ENCODE measurements at places on chromosomes 6 and 20. TPM values are rescaled to one million over a fixed set of nuclear protein-coding genes. Genes with fewer than 3 reads are reported as not detected.

- DNase-seq: no peak
Observed at GRCh38 chr6:128883906-128884305, 968 bp downstream of the LAMA2 start.

- DNase-seq: no peak
Observed at GRCh38 chr20:4838526-4838925, 116.8 kb downstream of the PRND start.

- DNase-seq: no peak
Observed at GRCh38 chr6:123804014-123804786, 535 bp downstream of the NKAIN2 start.

DNA sequence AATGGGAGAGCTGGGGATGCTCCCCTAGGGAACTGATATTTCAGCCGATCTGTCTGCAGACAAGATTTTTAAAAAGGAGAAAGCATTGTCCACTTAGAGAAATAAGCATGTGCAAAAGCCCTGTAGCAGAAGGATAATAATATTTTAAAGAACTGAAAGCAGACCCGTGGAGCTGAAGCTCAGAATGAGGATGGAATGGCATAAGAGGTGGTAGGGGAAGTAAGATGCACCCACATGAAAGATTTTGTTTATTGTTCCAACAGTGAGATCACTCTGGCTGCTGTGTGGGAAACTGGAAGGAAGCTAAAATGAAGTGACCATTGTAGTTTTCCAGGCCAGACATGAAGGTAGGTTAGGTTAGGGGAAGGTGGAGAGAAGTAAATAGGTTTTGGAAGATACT is 266.4 kb upstream of the PRDM1 start:
- no peak for DNase-seq

DNA sequence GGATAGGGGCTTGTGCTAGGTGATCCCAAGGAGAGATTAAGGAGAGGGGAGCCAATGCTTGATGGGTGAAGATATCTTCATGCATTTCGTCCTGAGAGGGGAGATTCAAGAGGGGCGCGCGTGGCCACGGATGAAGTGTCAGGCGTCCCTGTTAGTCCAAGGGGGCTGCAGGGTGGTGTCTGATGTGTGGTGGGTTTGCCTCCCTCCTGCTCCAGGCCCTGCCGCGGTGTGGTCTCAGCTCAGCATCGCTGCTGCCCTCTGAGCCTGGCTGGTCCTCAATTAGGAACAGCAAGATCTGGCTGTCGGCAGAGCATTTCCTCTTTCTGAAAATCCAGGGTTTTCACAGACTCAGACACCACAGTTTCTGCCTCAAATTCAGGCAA is 318.0 kb downstream of the THBS2 start:
- DNase-seq: no peak

DNA sequence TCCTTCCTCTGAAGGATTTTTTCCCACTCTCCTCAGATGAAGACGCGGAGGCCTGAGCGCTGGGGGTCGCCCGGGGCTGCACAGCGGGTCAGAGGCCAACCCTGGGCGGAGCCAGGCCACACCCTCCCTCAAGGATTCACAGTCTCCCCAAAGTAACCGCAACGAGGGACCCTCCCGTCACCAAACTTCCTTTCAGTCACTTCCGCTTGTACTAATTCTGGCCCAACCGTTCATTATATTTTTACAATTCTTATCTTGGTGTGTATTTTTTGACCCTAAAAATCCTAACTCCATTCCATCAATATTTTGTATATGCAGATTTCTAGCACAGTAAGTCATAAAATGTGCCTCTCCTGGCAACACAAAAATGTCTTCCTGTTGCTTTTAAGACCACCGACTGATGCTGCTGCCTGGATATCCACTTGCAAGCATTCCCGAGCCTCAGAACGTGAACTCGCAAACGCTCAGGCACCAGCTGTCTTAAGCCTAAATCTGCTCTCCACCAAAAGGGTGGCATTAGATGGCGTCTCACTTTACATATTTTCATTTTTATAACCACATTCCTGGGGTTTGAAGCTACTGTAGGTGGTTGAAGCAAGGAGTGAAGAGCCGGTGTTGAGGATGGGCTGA is 128.0 kb downstream of the DLL1 start:
- no peak for DNase-seq

- no peak for DNase-seq
Observed at GRCh38 chr6:123875784-123876183, 72.1 kb downstream of the NKAIN2 start.

DNA sequence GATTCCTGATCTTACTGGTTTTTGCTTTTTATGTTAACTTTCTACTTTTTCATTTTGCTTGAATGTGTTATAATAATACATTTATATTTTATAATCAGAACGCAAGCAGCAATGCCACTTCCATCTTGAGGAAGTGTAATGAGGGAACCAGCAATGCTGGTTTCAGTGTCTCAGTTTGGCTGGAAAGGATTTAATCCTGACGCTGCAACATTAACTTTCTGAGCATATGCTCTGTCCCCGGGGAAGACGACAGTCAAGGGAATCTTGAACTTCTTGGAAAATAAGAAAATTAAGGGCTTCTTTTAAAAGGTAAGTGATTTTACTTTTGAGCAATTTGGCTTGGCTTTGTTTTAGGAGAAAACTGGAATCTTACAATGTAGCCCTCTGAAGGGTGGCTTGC is 205.5 kb upstream of the AGPAT4 start:
- DNase-seq: no peak

DNA sequence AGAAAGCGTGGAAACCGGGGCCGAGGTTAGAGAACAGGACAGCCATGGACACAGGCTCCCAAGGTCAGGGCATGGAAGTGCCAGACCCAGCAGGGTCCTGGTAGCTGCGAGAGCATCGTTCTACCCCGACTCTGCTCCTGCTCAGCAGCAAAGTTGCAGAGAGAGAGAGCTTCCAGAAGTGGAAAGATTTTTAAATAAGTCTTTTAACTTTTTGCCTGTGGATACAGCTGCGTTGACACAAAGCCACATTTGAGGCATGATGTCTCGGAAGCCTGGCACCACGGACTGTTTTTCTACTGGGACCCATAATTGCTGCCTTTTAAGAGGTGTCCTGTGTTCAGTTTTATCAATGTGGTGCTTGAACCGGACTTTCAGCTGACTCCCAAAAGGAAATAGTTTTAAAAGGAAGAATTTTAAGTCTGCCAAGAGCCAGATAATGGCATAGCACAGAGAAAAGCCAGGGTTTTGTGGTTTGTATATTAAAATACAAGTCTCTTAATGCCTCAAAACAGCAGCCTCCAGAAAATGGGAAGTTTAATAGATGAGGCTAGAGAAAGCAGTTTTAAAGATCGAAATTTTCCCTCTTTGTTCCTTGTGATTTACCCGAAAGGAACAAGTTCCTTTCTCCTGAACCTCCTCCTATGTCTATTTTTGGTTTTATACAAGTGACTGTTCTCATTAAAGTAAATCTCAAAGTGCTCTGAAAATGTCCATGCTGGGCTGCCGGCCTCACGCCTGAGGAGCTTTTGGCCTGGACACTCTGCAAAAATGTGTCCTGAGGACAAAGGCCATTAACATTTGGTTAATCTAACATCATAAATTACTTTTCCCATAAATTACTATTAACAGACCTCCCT is 91.5 kb downstream of the RIN2 start:
- no peak for DNase-seq

DNA sequence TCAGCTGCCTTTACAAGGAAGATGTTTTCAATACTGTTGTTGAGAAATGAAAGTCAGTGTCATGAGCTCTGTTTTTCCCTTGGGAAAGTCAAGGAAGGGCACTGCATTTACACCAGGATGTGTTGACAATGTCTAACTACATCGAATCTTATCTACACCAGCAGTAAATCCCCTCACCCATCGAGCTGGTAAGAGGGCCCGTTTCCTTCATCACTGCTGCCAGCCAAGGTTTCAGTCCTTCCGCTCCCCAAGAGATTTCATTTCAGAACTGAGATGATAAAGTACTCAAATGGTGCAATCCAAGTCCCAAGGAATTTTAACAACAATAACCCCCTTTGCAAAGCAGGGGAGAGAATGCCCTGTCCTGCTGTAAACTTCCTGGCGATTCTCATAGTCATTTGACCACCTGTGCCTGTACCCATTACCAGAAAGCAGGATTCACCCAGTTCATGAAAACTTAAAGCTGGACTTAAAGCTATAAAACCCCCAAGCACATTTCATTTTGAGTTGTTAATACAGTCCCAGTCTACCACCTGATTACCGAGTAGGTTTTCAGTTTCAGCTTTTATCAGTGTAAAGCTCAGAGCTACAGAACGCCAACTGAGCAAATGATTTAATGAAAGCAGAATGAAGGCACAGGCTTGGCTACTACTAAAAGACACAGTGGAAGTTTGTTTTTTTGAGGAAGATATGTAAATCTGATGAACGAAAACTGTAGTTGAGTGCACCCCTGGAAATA is 122.5 kb upstream of the TAB2 start:
- DNase-seq: no peak

DNA sequence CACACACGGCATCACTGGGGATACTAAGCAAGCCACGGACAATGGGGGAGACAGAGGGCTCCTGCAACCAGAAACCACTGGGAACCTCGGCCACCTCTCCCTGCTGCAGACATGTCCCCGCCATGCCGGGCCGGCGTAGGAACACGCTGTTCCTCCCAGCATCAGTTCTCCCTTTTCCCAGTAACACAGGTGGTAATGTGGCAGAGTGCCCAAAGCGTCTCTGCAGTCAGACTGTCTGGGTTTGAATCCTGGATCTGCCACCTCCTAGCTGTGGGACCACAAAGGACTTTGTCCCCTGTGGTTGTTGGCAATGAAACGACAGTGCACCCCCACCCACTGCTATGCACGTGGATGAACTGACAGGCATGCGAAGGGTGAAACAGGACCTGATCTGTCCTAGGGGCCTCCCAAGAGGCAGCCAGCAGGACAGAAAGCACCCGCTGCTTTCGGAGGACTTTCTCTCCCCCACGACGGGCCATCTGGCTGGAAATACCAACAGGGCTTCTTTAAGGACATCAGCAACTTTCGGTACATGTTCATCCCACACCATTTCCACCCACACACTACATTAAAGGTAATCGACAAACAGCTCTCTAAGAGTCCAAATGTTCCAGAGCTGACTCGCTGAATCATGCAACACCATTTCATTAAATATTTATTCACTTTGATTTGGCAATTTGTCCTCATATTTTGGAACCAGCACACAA is 74.1 kb downstream of the SULF2 start:
- DNase-seq: no peak

DNA sequence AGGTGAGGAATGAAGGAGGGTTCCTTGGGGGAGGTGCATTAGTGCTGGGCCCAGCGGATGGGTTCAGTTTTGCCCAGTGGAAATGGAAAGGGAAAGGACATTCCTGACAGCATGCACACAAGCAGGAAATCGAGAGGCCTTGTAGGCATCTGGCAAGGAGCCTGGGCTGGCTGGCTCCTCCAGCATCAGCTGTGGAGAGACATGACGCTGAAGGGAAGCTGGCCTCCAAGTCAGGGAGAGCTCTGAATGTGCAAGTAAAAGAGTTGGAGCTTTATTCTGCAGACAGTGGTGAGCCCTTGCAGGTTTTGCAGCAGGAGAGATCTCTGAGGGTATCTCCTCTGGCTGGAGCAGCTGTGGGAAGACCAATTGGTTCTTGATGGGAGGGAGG is 154.3 kb downstream of the MRPL14 start:
- peak; percentile 91 for DNase-seq

- DNase-seq: no peak
Observed at GRCh38 chr6:3186974-3187382, 29.6 kb upstream of the TUBB2A start.

DNA sequence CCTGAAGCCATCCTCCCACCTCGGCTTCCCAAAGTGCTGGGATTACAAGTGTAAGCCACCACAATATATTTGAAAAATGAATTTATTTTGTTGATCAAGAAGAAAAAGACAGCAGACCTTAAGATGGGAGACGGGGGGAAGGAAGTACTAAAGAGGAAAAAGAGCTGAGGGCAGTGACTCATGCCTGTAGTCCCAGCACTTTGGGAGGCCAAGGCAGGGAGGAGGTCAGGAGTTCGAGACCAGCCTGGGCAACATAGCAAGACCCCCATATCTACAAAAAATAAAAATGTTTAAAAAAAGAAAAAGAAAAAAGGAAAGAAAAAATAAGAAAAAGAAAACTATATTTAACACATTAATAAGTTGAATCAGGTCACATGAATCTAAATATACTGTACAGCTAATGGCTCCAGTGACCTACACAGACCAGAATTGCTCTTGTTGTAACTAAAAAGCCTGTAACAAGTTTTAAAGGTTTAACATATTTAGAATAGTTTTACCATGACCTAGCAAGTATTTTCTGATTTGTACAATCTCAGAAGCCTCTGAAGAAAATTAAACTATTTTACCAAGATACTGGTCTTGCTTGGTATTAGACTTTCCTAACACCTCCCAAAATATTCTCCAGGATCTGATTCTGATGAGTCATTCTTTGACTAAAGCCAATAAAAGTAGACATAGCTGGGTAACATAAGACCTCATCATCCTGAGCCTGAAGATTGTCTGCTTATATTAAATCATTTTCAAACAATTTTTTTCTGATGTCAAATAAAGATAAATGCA is 4.3 kb upstream of the AKIRIN2 start:
- no peak for DNase-seq

DNA sequence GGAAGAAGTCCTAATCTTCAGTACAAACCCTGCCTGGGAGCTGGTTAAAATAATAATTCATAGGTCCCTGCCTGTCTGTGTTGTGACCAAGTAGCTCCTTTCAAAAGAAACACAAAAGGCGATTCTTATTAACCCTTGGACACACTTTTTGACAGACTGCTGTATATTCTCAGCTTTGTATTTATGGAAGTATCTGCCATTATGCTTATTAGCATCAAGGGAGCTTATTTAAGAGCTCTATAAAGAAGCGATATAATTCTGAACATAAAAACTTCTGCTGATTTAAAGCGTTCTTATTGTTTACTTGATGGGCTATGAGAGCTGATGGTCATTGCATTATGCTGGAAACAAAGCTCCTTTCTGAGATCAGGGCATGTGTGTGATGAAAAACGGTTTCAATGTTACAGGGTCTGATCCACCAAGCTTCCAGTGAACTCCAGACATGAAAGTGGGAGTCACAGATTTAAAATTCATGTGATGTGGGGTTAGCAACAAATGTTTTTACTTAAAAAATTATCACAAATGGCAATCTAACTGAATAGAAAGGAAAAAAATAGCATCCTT is 181.8 kb upstream of the PDE10A start:
- DNase-seq: no peak

GRCh38 chr20:47266847-47267515 is 89.5 kb downstream of the ZMYND8 start:
- no peak for DNase-seq

GRCh38 chr6:38432479-38432878 is 207.2 kb downstream of the BTBD9 start:
- DNase-seq: no peak

- DNase-seq: no peak
Observed at GRCh38 chr20:47809161-47809960, 24.1 kb upstream of the SULF2 start.

- DNase-seq: no peak
Observed at GRCh38 chr6:157403686-157404051, 22.7 kb downstream of the ZDHHC14 start.

HCRTR2 gene
- total RNA-seq: not detected

BPI gene
- not detected for total RNA-seq

INSM1 gene
- not detected for total RNA-seq

METTL24 gene
- total RNA-seq: 1.8 TPM

FOXC1 gene
- 39.0 TPM for total RNA-seq

SLC24A3 gene
- 6.9 TPM for total RNA-seq

AHI1 gene
- total RNA-seq: 10.3 TPM

FAM217A gene
- not detected for total RNA-seq

GNAS-AS1 gene
- total RNA-seq: not detected

Measured in lower leg skin (tissue), 4 donors.